ENCODE measurements at places on chromosomes 7 and 10.

DNA sequence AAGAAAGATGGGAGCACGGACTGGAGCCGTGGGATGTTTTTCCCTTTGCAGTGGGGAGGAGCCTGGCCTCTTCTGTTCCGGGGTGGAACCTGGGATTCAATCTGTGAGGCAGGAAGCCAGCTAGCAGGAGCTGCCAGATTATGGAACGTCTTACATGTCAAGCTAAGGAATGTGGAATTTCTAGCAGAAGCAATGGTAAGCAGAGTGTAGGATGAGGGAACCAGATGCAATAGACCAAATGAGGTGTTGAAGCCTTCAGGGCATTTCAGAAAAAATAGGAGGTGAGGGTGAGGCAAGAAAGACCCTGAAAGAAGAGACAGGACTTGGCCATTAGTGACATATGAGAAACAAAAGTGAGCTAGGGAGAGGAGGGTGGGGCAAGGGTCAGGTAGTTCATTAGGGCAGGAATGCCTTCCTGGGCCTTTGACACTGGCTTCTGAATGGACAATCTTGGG, 105.5 kb downstream of the CHN2 start:
- DNase-seq: no peak

- no peak for DNase-seq
Measured at GRCh38 chr7:154916856-154917807, 85.8 kb downstream of the PAXIP1 start.

GRCh38 chr7:140084972-140085371, 22.2 kb upstream of the PARP12 start:
- no peak for DNase-seq

- no peak for DNase-seq
Measured at GRCh38 chr10:118153287-118153686, 106.5 kb upstream of the RAB11FIP2 start.

DNA sequence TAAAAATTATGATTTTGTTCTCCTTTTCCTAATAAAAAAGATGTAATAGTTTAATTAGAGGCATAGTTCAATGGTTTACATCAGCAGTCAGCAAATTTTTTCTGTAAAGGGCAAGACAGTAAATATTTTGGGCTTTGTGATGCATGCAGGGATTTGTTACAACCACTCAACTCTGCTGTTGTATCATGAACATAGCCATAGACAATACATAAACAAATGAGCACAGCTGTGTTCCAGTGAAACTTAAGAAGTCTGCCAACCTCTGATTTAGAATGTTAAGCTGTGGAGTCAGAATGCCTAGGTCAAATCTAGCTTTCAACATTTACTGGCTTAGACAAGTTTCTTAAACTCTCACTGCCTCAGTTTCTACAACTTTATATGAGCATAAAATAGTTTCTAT, 31.6 kb downstream of the ASZ1 start:
- peak; percentile 22 for DNase-seq

DNA sequence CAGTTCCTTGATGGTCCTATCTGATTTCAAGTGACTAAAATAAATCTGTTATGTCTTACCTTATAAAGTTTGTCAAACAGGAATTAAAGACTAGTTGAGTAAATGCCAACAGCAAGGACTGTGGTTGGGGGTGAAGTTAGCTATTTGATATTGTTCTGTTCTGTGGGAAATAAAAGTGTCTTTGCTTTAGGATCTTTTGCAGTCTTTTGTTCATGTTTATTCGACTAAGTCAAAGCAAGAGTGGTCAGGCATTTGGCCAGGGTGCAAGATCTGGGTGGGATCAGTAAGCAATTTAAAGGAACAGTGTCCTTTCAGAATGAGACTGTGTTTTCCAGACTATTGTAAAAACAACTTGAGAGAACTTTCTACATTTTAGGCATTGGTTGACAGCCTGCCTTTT, at the start of gene COL28A1:
Gene COL28A1, minus strand, starts transcription at position 183 of the 400 bp plus-strand sequence. CDS start 2,998 bp downstream, outside the sequence.
- DNase-seq: no peak

GRCh38 chr7:151034312-151035025, 6.2 kb downstream of the ABCB8 start:
- no peak for DNase-seq

DNA sequence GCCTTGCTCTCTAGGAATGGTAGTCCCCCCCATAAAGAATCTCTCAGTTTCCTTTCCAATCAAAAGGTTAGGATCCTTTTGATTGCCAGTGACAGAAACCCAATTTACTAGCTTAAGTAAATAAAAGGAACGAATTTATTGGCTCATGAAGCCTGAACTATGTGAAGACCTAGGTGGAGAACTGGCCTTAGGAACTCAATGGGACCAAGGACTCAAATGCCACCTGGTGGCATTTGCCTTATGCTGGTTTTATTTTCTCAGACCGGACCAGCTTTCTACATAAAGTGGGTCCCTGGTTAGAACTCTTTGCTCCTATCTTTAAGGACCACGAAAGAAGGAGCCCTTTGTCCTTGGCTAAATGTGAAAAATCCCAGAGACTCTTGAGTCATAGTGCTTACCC, 25.4 kb downstream of the CFTR start:
- DNase-seq: no peak

DNA sequence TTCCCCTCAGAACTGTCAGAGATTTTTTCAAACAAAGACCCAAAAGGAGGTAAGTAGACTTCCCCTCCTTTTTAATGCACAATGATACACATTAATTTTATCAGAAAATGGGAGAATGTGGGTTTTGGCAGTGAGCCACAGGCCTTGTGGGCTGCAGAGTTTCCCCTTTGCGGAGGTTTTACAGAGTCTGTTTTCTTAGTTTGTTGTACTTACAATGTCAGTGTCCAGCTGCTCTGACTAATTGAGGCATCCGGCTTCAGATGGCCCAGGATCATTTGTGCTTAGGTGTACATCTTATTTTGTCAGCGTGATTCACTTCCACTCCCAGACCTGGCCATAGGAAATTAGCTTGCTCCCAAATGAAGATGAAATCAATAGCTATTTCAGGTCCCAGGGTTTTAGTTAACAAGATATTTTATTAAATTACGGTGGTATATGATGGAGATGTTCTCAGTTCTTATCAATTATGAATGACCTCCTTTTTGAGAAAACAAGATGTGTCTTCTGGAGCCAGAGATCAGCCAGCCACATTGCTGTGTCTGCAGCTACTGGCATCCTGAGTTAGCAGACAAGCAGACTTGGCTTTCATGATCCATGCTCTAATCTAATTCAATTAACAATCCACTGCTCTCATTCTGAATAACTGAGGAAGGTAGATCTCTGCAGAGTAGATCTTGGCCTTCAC, 1086.6 kb upstream of the SORCS1 start:
- peak; percentile 1 for DNase-seq

DNA sequence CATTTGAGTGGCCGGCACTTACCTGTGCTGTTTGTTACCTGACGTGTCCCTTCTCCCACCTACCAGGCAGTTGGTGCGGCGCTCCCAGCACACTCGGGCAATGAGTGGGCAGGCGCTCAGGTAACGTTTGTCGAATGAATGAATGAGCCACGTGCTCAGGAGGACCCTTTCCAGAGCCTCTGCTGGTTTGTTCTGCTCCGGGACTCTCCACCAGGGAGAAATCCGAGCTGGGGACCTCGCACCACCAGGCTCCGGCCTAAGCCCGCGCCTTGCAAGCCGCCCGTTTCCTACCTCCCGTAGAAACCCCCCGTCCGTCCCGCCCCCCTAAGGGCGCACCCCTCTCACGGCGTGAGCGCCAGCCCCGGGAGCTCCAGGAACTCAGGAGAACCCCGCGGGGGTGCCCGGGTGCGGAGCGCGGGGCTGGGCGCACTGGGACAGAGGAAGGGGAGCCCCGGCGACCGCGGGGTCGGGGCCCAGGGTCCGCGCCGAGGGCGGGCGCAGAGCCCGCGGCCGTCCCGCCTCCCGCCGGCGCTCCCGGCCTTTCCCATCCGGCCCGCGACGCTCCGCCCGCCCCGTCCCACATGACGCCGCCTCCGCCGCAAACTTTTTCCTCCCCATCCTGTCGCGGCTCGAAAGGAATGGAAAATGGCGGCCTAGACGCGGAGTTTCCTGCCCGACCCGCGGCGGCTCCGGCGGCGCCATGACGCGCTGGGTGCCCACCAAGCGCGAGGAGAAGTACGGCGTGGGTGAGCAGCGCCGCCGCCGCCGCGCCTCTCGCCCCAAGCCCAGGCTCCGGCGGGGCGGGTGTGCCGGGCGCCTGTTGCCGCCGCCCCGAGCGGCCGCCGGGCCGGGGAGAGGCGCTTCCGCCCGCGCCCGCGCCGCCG, at the start of gene DOCK1:
Gene DOCK1, plus strand, starts transcription at position 611 of the 884 bp plus-strand sequence. Its CDS starts 90 bp downstream, at position 701.
- DNase-seq: peak; percentile 70

- peak; percentile 52 for DNase-seq
Measured at GRCh38 chr10:114925587-114926586, 12.1 kb upstream of the TRUB1 start.

- DNase-seq: peak; percentile 59
Measured at GRCh38 chr7:95871075-95871848, 98.9 kb downstream of the DYNC1I1 start.

DNA sequence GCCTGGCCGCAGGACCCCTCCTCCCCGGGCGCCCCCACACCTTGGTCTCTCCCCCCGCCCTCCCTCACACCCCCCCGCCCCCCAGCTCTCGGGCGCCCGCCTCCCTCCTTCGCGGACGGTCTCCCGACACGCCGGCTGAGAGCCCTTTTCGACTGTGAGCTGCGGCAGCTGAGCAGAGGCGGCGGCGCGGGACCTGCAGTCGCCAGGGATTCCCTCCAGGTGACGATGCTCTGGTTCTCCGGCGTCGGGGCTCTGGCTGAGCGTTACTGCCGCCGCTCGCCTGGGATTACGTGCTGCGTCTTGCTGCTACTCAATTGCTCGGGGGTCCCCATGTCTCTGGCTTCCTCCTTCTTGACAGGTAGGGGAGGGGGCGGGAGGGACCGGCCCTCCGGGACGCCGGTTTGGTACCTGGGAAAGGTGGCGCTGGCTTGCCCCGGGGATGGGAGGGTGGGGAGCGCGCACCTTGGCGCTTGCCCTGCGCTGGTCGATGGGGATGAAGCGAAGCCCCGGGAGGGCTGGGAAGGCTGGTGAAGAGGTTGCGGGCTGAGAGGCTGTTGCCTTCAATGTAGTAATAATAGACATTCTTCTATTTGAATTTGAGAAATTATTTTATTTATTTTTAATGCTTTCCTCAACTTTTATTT, at the start of gene BMPER:
Gene BMPER, plus strand, starts transcription at position 151 of the 644 bp plus-strand sequence. Its CDS starts 75 bp downstream, at position 226.
- DNase-seq: no peak

DNA sequence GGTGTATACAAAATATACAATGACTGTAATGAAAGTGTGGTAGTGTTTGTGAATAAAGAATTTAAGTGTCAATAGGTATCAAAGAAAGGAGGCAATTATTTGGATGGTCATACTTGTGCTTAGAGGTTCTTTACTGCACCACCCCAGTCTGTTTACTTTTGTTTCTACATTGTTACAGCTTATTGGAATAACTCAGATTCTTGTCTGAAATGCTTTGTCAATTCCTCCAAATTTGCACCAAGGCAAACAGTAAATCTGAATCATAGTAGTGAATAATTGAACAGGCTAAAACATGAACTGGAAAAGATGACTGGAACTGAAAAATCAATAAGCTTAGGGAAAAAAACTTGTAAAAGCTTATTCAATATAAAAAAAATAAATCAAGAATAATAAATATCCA, 319.2 kb downstream of the EXOC4 start:
- peak; percentile 52 for DNase-seq

- no peak for DNase-seq
Measured at GRCh38 chr10:13712476-13712836, 125.7 kb downstream of the PRPF18 start.

GRCh38 chr7:17490825-17491224, 192.4 kb downstream of the AHR start:
- DNase-seq: no peak

GRCh38 chr10:70940834-70941568, 52.6 kb upstream of the PCBD1 start:
- DNase-seq: peak; percentile 42

DNA sequence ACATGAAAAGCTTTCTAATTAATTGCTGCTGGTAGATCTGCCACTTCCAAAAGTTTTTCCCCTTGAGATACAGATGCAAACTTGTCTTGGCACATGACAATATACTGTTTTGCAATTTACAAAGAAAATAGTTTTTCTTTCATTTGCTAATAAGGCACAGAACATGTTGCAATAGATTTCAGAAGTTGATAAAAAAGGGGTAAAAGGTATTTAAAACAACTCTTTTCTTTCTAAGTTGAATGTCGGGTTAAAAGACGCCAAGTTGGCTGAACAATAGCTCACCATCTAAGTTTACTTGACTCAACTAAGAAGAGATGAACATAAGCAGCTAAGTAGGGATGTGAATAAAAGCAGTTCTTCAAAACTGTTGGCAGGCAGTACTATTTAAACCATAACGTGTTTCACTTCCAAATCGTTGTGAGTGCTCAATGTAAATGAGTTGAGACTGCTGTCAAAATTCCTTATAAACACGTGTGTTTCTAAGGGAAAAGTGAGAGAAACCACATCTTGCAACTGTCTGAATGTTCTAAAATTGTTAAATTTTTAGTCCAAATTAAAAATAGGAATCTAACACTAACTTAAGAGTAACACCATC, 14.5 kb upstream of the THSD7A start:
- DNase-seq: peak; percentile 6

DNA sequence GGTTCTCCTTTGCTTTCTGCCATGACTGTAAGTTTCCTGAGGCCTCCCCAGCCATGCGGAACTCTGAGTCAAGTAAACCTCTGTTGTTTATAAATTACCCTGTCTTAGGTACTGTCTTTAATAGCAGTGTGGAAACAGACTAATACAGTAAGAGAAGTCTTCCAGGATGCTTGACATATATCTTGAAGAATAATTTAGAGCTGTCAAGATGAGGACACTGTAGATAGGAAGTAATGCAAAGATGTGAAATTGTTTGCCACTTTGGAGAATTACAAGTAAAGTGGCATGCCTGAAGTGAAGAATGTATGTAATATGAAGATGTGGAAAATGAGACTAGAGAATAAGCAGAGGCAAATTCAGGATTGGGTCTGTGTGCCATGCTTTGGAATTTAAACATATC, 2.9 kb upstream of the CADPS2 start:
- DNase-seq: no peak

GRCh38 chr10:31004611-31005193, 27.0 kb downstream of the ZNF438 start:
- peak; percentile 90 for DNase-seq

- DNase-seq: peak; percentile 90
Measured at GRCh38 chr10:46539596-46540411, 16.7 kb downstream of the GPRIN2 start.

GRCh38 chr10:74643596-74643975, 182.8 kb upstream of the KAT6B start:
- no peak for DNase-seq

DNA sequence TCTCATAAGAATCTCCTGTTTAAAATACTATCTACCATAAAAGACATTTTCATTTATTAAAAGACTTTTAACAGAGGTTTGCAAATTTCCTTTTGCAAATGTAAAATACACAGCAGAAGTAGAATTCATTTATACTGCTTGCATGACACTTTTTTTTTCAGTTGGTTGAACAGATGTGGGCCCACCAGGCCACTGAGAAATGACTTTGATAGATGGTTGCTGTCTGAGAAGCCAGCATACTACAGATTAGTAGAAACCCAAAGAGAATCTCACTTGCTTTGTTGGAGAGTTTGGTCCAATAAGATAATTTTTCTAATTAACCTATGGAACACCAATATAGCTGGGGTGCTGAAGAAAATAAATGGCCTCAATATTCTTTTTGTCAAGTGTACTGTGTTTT, 66.3 kb downstream of the PHF14 start:
- DNase-seq: no peak

GRCh38 chr10:99375426-99375825, 46.3 kb downstream of the CNNM1 start:
- DNase-seq: no peak

Measured in iris pigment epithelial cell (primary cell).